ENCODE measurements at places on chromosomes 12 and 14.

- no peaks in the 10 kb centered on the region for H3K27me3 ChIP-seq
- H3K27ac ChIP-seq = no peak overlapping the region
Measured at GRCh38 chr12:65941388-65941787, 117.1 kb downstream of the HMGA2 start.

- H3K27me3 ChIP-seq = no peaks in the 10 kb centered on the region
- no peak overlapping the region for H3K4me3 ChIP-seq
- H3K27ac ChIP-seq = no peak overlapping the region
- no peaks in the 10 kb centered on the region for H3K36me3 ChIP-seq
Measured at GRCh38 chr12:77113971-77114370, 48.6 kb upstream of the E2F7 start.

GRCh38 chr12:116539905-116540482, 19.2 kb upstream of the MAP1LC3B2 start:
- H3K36me3 ChIP-seq = no peaks in the 10 kb centered on the region
- no peaks in the 10 kb centered on the region for H3K27me3 ChIP-seq
- peak overlapping the region; percentile 8 for H3K4me3 ChIP-seq
- peak overlapping the region; percentile 26 for H3K27ac ChIP-seq
- peaks cover 17% of the 10 kb centered on the region for H3K4me1 ChIP-seq
- peak; percentile 93 for DNase-seq

- no peaks in the 10 kb centered on the region for H3K27me3 ChIP-seq
- H3K27ac ChIP-seq = no peak overlapping the region
- no peak for DNase-seq
- peaks cover 14% of the 10 kb centered on the region for H3K4me1 ChIP-seq
- H3K36me3 ChIP-seq = peaks cover 10% of the 10 kb centered on the region
Measured at GRCh38 chr12:94309373-94309772, 150.3 kb downstream of the CEP83 start.

DNA sequence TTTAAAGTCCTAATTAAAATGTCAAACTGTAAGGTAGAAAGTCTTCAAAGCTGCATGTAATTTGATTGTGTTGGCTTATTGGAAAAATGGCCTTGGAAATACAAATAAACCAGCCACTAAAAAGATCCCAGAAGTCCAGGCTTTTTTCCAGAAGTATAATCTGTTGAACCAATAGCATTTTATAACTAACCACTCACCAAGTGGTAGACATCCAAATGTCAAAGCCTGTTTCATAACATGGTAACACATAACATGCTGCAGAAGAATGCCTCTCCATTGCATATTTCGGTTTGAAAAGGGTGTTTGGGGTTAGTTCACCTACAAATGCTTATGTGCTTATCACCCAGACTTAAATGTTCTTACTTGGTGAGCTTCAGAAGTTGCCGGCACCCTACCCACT, 183.7 kb upstream of the DIO2 start:
- no peaks in the 10 kb centered on the region for H3K36me3 ChIP-seq
- H3K4me3 ChIP-seq = no peak overlapping the region
- no peak for DNase-seq
- H3K4me1 ChIP-seq = peaks cover 9% of the 10 kb centered on the region
